ENCODE measurements at places on chromosomes 5 and 9. TPM values are rescaled to one million over a fixed set of nuclear protein-coding genes. Genes with fewer than 3 reads are reported as not detected.

The COL23A1 gene
- not detected for total RNA-seq

The SPATA31A3 gene
- not detected for total RNA-seq

The OTP gene
- total RNA-seq = 0.05 TPM

The ANKRD18B gene
- total RNA-seq = 6.7 TPM

The TXNDC8 gene
- not detected for total RNA-seq

The FIBCD1 gene
- 19.2 TPM for total RNA-seq

The RNF183 gene
- not detected for total RNA-seq

The MCIDAS gene
- total RNA-seq = 1.8 TPM

The PKN3 gene
- 12.2 TPM for total RNA-seq

The LRRC70 gene
- total RNA-seq = 0.12 TPM

The CCDC152 gene
- not detected for total RNA-seq

The CWC27 gene
- total RNA-seq = 13.3 TPM

The IL4 gene
- total RNA-seq = not detected

The TOR1B gene
- total RNA-seq = 24.9 TPM

The SPINK13 gene
- total RNA-seq = 0.27 TPM

The IL3 gene
- total RNA-seq = not detected

The PLK2 gene
- total RNA-seq = 42.5 TPM

The NMUR2 gene
- total RNA-seq = 0.09 TPM

The TRPM3 gene
- not detected for total RNA-seq

The RPL7A gene
- 3,324 TPM for total RNA-seq

The NTRK2 gene
- not detected for total RNA-seq

The SNAPC3 gene
- total RNA-seq = 20.5 TPM

The FBP1 gene
- not detected for total RNA-seq

The HTR4 gene
- total RNA-seq = not detected

The LMX1B gene
- 0.77 TPM for total RNA-seq

The SEPTIN8 gene
- 16.2 TPM for total RNA-seq

The PLPPR1 gene
- total RNA-seq = not detected

The NPR3 gene
- total RNA-seq = 19.6 TPM

The IGIP gene
- total RNA-seq = 0.78 TPM

The SLC6A18 gene
- total RNA-seq = not detected

The SPINK6 gene
- 0.45 TPM for total RNA-seq

The MAP1B gene
- 42.4 TPM for total RNA-seq

The CTNND2 gene
- total RNA-seq = not detected

The CD74 gene
- total RNA-seq = not detected

The GTF3C4 gene
- total RNA-seq = 18.5 TPM

The COL5A1 gene
- 41.9 TPM for total RNA-seq

The UBE2QL1 gene
- total RNA-seq = 0.72 TPM

The PCDHGA2 gene
- 0.58 TPM for total RNA-seq

The PCDHGB4 gene
- 0.97 TPM for total RNA-seq

The ARID3C gene
- 0.16 TPM for total RNA-seq

The SLC36A2 gene
- total RNA-seq = not detected

The PCAT7 gene
- 0.46 TPM for total RNA-seq

The PNPLA7 gene
- total RNA-seq = 0.59 TPM

The PIP5KL1 gene
- total RNA-seq = 2.0 TPM

The GPRIN1 gene
- total RNA-seq = 9.1 TPM

All from A549 treated with Mapracorat at 1 μM for 4 hours (cell line).